ENCODE measurements at places on chromosomes 2 and 18. TPM values are rescaled to one million over a fixed set of nuclear protein-coding genes. Genes with fewer than 3 reads are reported as not detected.

DNA sequence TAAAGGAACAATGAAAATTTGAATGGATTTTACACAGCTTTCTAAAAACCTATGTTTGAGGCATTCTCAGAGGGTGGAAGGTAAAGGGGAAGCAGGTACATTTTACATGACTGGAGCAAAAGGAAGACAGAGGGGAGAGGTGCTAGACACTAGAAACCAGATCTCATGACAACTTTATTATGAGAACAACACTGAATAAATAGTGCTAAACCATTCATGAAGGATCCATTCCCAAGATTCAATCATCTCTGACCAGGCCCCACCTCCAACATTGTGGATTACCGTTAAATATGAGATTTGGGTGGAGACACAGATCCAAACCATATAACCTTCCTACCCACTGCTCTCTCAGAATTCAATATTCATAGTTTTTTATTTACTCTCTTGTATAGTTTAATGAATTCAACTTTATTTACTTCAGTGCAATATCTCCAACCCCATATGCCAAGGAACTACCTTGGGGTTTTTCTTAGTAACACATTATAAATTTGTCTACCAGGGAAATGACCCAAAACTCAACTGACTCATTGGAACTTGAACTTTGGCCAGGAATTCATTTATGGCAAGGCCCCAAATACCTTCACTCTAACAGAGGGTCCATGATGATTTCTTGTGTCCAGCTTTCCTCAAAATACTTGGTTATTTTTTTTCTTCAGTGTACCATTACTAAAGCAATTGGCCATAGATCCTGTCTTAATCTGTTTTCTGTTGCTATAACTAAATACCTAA is 317.8 kb downstream of the GULP1 start:
- DNase-seq, result no peak

- peak; percentile 51 for DNase-seq
Observed at GRCh38 chr2:233974530-233975071, 57.4 kb downstream of the TRPM8 start.

DNA sequence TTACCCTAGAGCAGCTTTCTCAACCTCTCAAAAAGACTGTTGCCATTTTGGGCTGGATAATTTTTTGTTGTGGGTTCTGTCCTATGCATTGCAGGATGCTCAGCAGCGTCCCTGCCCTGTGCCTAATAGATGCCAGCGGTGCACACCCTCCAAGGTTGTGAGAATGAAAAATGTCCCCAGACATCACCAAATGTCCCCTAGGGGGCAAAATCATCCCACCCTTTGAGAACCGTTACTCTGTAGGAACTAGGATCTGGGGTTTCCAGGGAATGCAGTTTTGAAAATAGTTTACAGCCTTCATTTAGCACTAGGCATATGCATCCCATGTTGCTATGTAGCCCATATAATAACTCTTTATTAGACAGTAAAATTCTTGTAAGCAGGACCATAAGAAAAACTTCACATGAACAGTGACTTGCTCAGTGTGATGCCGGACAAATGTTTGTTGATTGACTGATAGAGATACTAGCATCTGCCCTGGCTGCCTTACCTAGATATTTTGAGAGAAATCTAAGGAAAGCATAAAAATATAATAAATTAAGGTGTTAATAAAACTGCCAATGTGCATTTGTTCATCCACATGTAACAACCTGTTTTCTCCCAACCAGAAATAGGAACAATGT is 79.2 kb upstream of the EPC2 start:
- no peak for DNase-seq

- DNase-seq, result no peak
Observed at GRCh38 chr2:224608104-224608503, 22.9 kb upstream of the CUL3 start.

- peak; percentile 5 for DNase-seq
Observed at GRCh38 chr2:172865422-172865821, 129.8 kb downstream of the RAPGEF4 start.

DNA sequence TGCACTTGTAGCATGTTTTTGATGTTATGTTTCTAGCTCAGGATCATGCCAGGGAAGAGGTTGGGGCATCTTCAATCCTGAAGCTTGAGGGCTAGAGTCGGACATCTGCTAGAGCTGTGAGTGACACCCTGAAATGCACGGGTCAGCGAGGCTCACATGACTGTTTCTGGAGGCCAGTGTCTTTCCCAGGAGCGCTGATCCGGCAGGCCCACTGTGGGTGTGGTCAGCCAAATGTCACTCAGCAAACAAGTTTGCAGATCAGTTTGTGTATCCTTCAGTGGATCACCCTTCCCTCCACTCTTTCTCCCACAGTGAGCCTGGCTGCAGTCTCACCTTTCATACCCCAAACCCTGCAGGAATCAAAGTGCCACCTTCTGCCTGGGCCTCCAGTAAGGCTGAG is 23.0 kb upstream of the ARHGEF4 start:
- DNase-seq, result no peak

- no peak for DNase-seq
Observed at GRCh38 chr2:77631007-77631406, 108.8 kb upstream of the LRRTM4 start.

DNA sequence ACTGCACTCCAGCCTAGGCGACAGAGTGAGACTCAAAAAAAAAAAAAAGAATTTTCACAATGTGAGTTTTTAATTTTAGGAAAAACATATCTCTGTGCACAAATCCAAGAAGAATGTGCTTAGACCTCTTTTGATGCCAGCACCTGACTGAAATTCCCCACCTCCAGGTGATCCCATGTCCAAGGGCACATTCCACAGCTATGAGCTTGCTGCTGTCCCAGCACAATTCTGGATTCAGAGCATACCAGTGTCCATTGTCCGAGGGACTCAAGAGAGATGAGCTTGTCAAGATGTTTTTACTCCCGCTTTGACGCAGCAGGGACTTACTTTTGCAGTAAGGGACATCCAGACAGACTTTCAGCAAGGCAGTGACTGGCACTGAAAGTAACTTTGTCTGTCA is 489.1 kb upstream of the ACVR2A start:
- DNase-seq, result no peak

Gene INPP5D
- 40.5 TPM for total RNA-seq

Gene NEU2
- not detected for total RNA-seq
